ENCODE measurements at places on chromosomes 4 and X.

DNA sequence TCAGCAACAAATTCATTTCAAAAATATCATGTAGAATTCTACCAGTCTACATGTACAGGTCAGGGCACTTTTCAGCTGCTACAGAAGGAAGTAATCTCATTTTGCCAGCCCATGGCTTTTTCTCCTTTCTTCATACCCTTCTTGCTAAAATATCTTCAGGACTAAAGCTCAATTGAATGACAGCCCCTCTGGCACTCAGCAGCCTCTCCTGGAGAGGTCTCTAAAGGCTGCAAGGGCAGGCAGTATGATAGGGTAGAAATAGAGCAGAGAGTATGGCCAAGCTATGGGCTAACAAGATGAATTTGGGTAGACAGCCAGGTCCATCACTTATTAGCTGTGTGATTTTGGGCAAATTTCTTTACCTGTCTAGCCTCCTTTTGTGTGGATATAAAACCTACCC, 224.6 kb upstream of the RPL34 start:
- DNase-seq, result no peak

DNA sequence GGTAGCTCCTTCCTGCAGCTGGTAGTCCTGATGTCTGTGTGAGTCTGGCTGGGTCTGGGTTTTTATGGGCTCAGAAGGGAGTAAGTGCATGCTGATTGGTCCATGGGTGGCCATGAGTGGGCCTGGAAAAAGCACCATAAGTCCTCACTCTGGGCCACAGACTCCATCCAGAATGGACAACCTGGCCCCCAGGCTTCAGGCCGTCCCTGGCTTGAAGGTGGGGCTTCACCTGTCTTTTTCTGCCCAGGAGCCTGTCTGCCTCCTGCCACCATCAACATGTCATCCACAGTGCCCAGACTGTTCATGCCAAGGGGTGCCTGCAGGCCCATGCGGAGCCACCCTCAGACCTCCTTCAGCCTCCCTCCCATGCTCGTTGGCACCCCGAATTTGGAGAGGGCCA, 620.0 kb downstream of the RAPGEF2 start:
- no peak for DNase-seq

DNA sequence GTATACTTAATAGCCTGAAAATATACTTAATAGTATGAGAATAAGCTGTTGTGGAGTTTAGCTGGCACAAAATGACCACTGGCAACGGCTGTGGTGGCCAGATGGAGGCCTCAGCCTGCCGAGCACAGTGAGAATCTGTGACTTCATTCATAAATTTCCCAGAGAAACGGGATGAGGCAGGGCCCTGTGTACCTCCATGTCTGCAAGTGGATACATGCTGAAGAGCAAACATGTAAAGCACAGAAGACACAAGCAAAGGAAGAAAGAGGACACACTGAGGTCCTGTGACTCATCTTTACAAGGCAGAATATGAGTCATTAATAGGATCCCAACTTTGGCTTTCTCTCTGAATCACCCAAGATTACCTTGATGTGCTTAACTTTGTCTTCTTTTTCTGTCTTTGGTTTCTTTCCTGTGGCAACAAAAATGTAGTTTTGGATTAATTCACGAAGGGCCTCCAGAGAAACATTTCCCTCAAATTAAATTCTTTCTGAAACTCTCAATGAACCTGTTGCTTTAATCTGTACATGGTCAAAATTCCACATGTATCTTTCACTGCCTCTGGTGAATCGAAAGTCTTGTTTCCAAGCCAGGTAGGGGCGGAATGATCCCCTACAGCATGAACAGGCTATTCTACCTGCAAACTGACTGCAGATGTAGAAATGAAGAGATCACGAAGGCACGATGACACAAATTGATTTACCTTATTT, 56.4 kb downstream of the IRF2 start:
- DNase-seq, result peak; percentile 89

DNA sequence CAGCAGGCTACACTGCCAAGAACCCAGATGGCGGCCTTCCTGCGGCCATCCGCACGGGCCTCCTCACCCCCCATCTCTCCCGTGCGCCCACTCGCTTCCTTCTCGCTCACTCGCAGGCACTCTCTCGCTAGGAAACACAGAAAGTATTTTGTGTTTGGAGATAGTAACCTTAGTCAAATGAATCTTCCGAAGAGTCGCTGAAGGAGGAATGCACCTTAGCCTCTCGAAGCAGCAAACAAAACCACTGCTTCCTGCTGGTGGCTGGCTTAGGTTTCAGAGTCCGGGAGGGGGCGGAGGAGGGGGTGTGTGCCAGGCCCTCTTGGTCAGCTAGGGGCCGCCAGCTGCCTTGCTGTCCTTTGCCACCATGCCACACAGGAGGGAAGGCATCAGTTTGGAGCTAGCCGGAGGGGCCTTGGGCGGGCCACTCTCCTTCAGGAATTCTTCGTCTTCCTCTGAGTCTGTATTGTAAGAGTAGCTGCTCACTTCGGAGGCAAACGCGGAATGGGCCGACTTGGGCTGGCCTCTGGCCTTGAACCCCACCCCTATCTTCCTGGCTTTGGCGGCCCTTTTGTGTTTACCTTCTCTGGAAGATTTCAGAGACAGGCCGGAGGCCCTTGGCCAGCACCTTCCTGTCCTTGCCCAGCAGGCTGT, 73.2 kb upstream of the UCP1 start:
- DNase-seq, result no peak

DNA sequence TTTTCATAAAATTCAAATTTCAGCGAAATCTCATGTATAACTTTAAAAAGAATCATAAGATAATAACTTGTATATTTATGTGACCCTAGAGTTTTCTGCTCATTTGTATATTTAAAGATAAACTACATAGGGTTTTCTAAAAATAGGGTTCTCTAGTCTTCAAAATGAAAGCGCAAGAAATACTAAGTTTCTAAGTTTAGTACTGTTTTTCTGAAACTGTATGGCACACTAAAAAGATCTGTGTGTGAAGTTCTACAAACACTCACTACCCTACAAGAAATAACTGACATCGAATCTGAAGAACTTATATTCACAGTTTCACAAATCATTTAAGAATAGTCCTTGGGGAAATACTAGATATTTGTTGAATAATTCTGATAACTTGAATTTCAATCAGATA, 38.7 kb upstream of the NDST4 start:
- no peak for DNase-seq

- no peak for DNase-seq
Measured at GRCh38 chr4:148330724-148331123, 111.5 kb downstream of the NR3C2 start.

- DNase-seq, result no peak
Measured at GRCh38 chr4:107937040-107937439, 5.7 kb downstream of the CYP2U1 start.

DNA sequence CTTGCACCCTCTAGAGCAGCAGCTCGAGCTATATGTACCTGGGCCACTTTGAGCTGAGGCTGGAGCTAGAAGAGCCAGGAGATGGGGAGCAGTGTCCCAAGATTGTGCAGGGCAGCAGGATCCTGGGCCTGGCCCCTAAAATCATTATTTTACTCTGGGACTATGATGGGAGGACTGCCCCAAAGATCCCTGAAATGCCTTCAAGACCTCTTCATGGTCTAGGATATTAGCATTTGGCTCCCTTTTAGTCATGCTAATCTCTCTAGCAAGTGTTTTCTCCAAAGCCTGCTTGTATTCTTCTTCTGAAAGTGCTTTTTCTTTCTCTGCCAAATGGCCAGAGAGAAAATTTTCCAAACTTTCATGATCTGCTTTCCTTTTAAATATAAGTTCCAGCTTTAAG, 211.6 kb downstream of the PARM1 start:
- no peak for DNase-seq

DNA sequence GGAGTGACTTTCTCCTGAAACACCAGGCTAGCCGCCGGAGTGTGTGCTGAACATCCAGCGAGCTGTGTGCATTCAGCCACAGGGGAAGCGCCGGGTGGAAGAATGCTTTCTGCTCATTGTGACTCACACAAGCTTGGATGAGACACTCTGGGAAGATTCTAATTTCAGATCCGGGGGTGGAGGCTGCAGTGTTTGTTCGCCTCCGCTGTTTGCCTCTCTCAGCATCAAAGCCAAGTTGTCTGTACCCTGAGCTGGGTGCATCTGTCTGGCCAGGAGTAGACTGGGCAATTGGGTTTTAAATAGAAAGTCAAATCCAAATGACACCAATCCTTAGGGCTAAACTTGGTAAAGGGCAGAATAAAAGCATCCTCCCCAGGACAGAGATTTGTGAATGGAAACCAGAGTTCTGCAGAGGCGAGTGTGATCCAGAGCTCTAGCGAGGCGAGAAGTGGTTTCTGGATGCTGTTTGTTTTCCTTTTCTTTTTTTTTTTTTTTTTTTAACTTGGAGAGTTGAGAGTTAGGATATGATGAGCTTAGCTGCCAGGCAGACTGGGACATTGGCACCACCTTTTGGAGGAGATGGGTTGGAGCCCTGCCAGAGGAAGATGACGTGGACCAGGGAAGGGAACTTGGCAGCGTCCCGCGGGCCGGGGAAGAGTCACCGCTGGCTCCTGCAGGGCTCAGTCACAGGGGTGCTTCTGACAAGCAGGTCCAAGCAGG, 196.0 kb upstream of the PSAPL1 start:
- peak; percentile 89 for DNase-seq

DNA sequence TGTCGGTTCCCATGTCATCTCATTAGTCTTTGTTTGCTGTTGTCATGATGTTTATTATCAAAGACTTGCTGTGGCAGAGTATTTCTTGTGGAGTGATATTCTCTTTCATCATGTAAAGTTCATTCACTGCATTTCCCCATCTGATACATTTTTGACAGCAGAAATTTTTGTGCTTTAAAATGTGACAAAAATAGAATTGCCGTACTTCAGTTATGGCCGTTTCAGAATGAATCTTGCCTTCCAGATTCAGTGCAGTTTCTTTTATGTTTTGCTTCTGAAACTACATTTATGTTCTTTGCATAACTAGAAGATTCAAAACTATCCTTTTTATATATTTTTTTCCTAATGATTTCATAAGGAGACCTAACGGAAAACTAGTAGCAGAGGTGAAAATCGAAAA, 10.0 kb downstream of the CSTF2 start:
- DNase-seq, result no peak

DNA sequence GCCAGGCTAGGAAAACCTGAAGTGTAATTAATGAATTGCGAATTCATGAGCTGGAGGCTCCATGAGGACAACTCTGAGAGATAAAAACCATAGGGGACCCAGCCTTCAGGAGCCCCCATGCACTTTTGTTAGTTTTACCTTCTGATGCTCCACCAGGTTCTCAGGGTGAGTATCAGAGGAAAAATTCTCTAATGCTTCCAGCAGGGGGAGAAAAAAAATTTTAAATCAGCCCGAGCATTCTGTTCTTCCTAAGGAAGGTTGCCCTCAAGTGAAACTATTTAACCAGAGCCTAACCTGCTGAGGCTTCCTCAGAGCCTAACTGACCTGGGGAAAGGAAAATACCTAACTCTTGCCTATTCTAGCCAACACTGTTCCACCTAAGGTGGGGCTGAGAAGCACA, 552.6 kb downstream of the PPARGC1A start:
- DNase-seq, result no peak

DNA sequence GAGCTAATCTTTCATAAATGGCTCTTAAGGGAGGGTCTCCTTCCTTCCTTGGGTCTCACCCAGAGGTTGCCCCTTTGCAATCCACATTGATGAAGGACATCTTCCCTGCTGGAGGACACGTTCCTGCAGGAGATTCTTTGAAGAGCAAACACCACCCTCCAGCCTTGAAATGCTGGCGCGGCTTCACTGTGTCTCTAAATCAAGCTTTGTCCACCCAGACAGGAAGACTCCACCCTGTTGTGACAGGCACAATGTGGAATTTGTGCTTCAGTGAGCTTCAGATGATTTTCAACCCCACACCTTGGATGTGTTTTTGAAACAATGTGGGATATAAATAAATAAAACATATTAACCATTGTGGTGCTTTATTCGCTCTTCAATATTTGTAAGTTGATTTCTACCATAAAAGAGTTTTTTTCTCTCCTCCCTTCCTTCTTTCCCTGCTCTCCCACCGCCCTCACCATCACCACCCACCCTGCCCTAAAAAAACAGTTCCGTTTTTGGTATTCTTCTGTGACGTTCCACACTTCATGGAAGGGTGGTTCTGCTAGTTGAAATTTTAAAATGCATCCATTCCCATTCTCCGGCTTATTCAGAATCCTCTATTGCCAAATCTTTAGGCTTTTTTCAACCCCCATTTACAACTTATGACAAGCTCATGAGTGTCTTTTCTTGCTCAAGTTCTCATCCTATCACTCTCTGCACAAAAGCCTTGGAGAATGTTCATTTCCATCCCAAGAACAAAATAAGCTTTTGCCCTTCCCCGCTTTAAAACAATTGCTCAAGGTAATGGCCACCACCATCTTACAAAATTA, 264.3 kb downstream of the RAPGEF2 start:
- peak; percentile 22 for DNase-seq
